ENCODE measurements at places on chromosomes 4 and X.

- DNase-seq, result no peak
Measured at GRCh38 chr4:53013873-53014775, 152.0 kb downstream of the RASL11B start.

DNA sequence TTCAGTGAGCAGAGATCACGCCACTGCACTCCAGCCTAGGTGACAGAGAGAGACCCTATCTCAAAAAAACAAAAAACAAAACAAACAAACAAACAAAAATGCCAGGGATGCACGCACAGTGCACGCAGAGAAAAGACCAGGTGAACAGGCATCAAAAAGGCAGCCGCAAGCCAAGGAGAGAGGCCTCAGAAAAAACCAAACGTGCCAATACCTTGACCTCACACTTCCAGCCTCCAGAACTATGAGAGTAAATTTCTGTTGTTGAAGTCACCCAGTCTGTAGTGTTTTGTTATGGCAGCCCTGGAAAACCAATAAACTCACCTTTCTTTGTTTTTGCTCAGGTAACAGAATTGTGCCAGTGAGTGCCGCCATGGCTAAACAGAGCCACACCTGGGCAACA is 66.0 kb downstream of the CHRNA9 start:
- no peak for DNase-seq

DNA sequence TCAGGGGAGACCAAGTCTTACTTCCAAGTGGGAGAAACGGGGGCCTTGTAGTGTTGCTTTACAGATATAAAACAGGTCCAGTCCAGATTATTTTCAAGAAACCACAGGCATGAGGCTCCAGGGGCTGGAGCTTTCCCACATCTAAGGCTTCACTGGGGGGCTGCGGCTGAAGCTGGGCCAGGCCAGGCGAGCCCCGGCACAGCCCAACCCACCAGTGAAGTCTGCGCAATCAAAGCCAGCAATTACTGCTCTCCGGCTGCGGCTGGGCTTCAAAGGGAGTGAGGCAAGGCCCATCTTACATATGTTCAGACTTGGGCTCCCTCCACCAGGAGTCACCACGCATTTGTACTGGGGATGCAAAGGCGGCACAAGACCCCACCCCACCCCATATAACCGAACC is 61.7 kb downstream of the HADH start:
- DNase-seq, result peak; percentile 39

GRCh38 chr4:7708981-7709380 is 230.7 kb downstream of the AFAP1 start:
- DNase-seq, result no peak

GRCh38 chr4:46258431-46258830 is 131.5 kb downstream of the GABRA2 start:
- DNase-seq, result no peak

GRCh38 chrX:134552351-134552750 is 92.4 kb downstream of the HPRT1 start:
- no peak for DNase-seq

DNA sequence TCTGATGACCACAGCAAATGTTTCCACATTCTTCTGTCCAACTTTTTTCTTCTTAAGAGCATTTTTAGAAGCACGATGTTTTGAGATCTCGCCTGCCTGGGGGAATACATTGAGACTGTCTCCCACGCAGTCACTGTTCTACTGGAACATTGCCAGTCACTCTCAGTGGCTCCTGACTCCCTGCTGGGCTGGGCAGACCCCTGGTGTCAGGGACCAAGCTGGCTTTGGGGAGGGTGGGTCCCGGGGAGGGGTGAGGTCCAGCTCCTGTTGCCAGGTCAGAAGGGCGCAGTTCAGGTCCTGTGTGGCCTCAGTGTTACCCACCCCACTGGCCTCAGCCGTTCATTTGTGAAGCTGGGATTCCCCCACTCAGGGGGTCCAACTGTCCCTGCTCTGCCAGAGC is 18.9 kb upstream of the ABLIM2 start:
- DNase-seq, result no peak

- DNase-seq, result no peak
Measured at GRCh38 chr4:4217113-4217512, 9.6 kb downstream of the OTOP1 start.

DNA sequence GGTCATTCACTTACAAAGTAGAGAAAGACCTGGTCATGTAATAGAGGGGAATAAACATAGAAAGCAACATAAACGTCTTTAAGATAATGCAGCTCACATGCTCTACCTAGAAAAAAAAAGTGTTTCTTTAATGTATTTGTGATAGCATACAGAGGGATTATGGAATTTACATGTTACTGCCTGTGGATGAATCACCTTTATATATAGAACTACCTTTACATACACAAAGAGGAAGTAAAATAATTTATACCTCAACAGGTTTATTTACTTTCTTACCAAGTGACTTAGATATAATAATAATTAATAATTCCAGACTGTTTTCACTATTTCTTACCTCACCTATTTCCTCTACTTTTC is 81.5 kb downstream of the PPP3CA start:
- no peak for DNase-seq

DNA sequence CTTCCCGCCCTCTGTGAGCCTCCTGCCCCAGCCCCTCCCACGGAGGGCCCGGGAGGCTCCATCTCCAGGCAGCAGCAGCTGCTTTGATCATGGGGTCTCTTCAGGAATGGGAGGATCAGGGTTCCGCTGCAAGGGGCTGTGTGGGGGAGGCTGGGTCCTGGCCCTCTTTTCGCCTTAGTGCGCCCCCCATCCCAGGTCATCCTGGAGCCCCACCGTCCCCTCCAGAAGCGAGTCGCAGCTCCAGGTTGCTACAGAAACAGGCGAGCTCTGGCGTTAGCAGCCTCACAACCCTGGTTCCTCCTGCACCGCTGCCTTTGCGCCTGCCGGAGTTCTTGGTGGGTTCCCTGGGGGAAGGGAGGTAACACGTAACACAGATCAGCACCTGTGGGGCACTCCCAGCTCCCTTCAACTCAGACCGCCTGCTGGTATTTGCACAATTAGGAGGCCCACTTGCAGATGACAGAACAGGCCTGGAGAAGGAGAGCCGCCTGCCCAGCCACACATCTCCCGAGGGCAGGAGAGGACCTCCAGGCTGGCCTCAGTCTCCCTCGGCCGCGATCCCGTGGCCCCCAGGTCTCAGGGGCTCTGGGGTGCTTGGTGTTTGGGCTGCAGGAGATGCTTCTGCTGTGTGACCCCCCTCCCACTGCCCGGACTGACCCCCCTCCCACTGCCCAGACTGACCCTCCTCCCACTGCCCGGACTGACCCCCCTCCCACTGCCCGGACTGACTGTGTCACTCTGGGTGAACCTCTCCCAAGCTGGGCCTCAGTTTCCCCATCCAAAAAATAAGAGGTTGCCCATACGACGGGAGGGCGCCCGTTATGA is 64.2 kb upstream of the ADRA2C start:
- no peak for DNase-seq

- DNase-seq, result no peak
Measured at GRCh38 chr4:173651651-173652282, 121.7 kb upstream of the HAND2 start.

DNA sequence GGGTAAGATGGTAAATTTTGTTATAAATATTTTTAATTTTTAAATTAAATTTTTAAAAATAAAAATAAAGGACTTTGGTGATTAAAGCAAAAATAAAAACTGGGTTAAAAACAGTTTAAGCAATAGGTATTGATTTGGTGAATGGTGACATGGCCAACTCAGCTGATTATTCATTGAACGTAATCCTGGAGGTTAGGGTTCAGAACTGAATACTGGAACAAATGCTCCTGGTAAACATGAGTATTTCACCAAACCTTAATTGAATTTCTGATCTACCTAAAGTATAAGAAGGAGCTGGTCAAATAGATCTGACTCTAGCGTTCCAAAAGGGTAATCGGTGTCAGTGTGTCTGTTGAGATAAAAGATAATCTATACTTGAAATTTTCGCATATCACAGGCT is 141.8 kb downstream of the SHROOM3 start:
- DNase-seq, result no peak

- DNase-seq, result no peak
Measured at GRCh38 chr4:71449040-71449439, 110.2 kb downstream of the SLC4A4 start.

DNA sequence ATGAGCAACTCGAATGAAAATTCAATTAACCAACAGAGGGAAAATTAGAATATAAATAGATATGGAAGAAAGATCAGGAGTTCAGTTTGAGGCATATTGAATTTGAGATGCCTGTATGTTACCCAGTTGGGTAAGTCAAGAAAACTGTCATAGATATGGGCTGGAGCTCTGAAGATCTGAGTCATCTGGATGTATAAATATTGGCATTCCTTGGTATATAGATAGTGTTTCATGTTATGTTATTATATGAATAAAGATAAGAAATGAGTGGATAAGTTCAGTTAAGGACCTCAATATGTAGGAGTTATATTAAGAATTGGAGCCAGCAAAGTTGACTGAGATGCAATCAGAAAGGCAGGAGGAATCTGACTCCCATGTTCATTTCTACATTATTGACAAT is 543.6 kb upstream of the SMIM31 start:
- DNase-seq, result no peak

DNA sequence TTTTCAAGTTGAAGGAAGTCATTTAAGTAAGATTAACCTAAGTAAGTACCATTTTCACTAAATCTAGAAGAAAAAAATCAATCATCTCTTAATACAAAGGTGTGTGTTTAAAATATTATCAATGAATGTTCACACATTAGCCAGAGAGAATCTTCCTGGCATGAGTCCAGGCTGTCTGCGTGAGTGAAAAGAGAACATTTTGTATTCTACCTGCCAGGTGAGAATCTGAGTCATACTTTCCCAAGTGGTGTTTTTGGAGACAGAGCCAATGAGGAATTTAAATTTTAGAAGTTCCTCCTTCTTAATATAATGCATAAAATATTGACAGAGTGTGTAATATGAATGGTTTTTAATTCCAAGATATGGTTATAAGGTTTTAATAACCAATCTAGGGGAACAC is 371.8 kb upstream of the NR3C2 start:
- DNase-seq, result no peak

DNA sequence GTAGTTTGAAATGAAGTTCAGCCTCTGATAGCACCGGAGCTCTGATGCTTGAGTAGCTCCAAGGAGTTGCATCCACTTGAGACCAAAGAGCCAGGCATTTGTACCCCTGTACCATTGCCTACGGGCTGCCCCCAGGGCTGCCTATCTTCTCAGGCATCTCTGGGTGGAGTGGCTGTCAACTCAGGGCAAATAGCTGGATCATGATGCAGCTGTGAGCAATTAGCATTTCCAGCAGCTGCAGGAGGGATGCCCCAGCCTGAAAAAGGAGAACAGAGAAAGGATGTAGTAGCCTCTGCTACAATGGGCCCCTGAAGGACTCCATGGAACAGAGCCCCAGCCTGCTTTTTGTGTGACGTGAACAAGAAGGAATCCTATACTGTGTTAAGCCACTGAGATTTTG is 492.6 kb downstream of the BCOR start:
- DNase-seq, result no peak

DNA sequence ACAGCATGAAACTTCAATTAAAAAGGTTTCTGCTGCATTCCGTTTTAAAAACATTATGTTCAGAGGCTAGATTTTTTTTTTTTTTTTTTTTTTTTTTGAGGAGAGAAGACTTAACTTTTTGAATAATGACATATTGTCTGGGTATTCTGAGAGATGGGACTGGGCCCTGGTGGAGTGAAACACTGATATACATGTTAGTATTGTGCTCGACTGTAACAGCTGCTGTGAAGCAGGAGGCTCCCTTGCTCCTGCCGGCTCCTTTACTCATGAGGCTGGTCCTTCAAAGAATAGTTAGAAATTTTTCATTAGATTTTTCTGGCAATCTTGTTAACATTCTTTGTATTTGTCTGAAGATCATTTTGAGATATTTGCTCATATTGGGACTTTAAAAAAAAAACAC is 73.3 kb downstream of the TMEM131L start:
- DNase-seq, result no peak

DNA sequence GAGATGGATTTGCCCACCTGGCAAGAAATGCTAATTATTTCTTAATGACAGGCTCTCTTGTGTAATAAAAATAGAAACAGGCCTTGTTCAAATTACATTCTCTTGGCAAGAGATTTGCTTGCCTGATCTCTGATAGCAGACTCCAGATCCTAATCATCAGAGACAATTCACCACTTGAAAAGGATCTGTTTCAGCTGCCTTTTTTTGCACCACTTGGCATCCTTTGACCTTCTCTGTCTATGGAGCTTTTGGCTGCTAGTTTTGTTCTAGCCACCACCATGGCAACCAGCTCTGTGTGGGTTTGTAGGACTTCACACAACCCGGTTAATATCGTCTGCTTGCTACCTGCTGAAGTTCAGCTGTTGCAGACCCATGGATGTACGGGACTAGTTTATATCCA is 241.1 kb upstream of the TLL1 start:
- DNase-seq, result no peak

DNA sequence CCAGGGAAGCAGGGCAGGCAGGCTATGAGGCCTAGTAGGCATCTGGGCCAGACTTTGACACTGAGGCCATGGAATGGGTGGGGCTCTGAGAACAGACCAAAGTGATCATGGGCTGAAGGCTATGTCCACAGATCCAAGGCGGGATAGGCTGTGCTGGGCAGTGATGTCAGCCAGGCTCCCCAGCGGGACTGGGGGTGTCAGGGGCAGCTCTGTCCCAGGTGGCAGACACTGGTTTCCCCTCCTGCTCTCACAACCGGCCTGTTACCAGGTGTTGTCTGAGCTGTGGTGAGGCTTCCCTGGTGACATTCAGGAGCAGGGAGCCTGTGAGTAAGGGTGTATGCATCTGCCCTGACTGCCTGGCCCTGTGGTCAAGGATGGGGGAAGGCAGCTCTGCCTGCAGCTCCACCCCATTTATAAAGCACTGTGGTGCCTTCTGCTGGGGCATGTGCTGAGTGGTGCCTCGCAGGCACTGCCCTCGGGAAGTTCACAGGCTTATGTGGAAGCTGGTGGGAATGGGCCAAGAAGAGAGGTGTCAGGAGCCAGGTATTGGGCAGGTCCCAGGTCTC is 2.9 kb downstream of the IL9R start:
- no peak for DNase-seq

GRCh38 chr4:95105983-95106382 is 348.2 kb downstream of the BMPR1B start:
- no peak for DNase-seq

- no peak for DNase-seq
Measured at GRCh38 chr4:107705742-107706556, 14.1 kb downstream of the PAPSS1 start.

DNA sequence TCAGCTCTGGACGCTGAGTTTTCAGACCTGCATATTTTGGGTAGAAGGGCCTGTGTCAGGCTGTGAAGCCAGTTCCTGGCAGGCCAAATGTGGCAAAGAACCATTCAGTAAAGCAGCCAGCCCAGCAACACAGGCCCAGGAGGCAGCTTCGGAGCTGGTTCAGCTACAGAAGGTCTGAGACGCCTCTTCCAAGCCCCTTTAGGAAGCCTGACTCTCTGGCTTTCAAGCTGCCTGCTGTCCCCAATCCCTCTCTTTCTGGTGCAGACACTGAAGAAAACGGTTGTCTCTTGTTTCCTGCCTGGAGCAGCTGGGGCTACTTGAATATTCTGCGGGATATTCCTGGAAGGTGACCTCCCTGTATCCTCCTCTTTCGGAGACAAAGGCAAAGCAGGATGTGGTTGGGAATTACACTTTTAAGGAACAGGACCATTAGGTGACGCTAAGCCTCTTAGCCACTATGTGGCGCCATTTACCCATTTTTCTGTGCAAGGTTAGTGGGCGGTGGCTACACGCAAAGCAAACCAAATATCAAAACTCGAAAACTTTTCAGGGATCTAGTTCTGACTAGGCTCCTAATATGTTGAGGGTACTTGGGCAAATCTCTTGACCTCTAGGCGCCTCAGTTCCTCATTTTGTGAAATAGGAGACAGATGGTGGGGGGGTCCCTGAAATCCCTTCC is 47.2 kb upstream of the LAS1L start:
- DNase-seq, result peak; percentile 71

GRCh38 chr4:71377561-71377960 is 38.7 kb downstream of the SLC4A4 start:
- DNase-seq, result no peak
